Activated CD8-positive, alpha-beta memory T cell treated with anti-CD3 and anti-CD28 coated beads for 1 hour (primary cell): ENCODE measurements at places on chromosomes 2 and 18.

DNA sequence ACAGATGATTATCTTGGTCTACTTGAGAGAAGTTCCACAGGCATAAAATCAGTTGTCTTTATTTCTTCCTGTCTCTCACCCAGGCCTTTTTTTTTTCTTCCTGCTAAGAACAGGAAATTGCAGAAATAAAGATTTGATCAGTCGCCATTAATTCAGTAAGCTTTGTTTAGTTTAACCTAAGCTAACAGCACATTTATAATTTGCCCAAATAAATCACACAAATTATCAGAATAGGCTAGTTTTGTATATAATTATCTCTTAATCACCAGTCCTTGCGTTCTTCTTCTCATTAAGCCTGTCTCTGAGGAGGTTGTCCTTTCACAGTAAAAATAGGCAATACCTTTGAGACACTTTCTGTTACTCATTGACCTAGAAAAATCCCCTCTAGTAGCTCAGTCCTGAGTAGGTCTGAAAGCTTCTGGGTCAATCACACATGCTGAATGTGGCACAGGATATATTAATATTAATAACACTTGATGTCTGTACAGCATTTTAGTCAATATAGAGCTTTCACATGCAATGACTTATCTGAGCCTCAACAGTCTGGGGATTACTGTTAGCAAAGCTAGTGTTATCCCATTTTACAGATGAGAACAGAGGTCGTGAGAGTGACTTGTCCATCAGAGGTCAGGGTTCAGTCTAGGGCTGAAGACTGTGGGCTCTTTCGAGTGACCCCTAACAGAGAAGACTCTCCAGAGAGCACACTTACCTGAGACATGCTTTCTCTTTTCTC is 11.2 kb upstream of the STK17B start:
- DNase-seq: no peak

GRCh38 chr2:38863061-38863695 is 12.6 kb downstream of the DHX57 start:
- no peak for DNase-seq

DNA sequence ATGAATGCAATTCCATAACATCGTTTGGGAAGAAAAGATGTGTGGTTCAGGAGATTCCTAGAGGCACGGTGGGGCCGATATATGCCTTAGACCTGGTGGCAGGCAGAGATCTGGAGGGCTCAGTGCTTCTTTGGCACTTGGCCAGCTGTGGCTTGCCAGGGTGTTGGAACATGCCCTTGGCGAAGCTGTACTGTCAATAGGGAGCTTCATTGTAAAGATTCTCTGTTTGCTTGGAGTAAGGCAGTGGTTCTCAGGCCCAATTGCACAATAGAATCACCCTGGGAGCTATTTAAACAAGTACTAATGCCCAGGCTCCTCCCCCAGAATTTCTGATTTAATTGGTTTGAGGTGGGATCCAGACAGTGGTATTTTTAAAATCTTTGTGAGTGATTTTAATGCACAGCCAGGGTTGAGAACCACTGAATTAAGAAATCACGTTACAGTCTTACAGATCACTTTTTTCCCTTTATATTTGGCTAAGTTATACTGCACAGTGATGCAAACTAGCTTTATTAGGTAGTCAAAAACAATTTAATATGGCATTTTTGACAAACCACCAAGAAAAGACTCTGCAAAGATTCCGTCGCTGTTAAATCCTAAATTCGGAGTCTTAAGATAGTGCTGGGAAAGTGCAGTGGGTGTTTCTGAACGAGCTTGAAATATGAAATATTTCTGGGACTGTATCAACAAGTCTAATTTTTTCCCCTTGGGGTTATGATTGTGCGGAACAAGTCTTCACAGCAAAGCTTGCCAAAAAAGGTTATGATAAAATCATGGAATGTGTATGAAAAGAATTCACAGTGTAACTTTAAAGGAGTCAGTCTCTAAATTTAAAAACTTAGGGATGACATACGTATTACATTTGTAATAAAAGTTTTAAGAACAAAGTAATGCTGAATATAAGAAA is 78.0 kb downstream of the CRIM1 start:
- DNase-seq: no peak

DNA sequence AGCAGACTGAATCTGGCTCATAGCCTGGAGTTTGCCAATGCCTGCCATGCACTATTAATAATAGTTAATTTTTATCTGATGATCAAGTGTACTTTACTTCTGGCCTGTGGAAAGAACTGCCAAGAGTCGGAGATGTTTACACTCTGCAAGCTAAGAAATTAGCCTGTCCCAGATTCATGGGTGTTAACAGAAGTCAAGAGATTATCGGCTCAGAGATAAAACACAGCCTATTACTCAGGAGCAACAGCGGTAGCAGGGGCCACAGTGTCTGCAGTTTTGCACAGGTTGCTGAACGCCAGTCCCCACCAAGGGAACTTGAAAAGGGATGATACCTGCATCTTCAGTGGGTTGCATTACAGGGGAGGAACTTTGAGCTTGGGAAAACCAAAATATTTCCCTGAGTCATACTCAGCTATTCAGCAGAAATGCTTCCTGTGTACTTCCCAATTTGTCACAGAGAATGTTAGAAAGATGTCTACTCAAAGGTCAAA is 4.3 kb upstream of the ADI1 start:
- no peak for DNase-seq

DNA sequence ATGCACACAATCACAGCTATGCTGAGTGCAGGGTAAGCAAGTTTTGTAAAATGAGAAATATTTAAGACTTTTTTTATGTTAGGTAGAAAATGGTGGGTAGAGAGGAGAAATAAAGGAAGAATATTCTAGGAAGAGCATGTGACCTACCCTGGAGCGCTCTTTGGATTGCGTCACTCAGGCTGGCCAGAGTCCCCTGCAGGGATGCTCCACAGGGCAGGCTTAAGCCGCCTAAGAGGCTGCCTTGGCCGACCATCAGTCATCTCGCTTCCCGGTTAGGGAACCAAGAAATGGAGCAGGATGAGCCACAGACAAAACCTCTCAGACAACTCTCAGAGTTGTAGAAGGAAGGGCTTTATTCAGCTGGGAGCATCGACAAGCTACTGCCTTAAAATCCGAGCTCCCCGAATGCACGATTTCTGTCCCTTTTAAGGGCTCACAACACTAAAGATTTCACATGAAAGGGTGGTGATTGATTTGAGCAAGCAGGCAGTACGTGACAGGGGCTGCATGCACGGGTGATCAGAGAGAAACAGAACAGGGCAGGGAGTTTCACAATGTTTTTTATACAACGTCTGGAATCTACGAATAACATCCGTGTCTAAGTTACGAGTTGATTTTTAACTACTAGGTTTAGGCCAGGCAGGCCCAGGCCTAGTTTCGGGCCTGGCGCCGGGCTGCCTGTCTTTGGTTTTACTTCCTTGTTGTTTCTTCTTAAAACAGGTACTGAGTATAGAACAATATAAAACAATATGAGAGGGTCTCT is 1072.0 kb downstream of the CBLN2 start:
- DNase-seq: no peak

DNA sequence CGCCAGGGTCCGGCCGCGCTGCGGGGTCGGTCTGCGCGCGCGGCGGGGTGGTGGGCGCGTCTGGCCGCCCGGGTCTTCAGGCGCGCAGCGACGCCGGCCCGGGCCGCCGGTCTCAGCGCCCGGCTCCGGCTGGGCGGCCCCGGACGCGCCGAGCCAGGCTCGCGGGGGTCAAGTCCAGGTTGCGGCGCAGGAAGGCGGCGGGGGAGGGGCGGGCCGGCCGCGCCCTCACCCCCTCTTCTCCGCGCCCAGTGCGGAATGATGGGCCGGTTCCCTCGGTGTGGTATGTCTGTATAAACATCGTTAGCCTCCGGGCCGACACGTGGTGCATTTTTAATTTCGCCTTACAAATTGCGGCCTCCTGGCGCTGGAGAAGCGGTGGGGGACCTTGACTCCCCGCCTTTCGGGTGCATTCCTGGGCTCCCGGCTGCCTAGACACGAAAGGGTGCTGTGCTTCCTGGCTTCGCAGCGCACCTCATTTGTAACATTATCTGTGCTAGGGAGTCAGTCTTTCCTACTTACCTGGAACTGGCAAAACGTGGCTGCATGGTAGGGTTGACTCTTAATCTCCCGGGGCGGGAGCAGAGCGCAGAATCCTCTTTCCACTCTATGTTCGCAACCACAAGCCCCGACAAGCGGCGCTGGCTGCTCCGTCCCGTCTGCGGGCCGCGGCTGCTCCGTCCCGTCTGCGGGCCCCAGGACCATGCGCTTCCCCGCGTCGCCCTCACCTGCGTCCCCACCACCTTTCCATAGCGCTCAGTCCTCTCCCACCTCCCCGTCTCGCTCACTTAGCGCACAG is 69.0 kb downstream of the CTAGE1 start:
- no peak for DNase-seq

DNA sequence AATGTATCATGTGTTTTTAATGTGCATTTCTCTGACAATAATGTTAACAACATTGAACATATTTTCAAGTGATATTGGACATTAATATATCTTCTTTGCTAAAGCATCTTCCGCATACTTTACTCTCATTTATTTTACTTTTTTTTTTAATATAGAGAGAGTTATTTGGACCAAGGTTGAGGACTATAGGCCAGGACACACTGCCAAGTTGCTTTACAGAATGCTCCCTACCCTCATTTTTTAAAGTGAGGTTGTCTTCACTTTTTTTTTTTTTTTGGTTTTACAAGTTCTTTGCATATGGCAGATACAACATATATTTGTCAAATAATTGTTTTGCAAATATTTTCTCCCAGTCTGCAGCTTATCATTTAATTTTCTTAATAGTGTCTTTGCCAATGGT is 201.8 kb downstream of the OSR1 start:
- DNase-seq: no peak

- no peak for DNase-seq
Observed at GRCh38 chr2:111035830-111036441, 84.8 kb upstream of the BCL2L11 start.

DNA sequence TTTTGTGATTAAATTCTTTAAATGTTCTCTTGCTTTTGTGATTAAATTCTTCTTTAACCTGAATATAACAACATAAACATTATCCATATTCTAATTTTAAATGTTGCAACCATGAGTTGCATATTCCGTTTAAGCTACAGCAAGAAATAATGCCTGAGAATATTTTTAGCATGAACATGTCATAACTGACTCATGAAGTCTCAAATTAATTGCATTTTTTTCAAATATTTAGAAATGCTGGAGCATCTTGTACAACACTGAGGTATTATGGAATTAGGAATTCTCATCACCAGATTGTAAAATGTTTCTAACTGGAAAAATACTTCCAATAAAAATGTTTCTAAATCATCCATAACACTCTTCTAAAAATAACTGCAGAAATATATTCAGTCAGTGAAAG is 14.7 kb downstream of the ROCK2 start:
- no peak for DNase-seq

- no peak for DNase-seq
Observed at GRCh38 chr2:228630786-228631185, 449.3 kb upstream of the SPHKAP start.

DNA sequence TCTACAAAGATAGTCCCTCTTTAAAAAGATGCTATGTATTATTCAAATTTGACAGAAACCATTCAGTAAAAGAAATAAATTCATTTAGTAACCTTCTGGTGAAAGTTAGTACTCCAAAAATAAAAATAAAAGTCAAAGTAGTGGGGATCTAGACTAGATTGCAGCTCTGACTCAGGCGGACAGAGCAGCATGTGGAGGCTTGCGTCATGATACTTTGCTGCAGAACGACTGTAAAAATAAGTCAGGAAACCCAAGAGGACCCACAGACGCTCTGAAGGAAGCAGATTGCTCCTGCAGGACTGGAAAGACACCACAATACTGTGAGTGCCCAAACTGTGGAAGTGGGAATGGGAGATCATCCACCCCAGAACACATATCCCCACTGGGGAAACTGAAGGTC is 301.9 kb downstream of the RIT2 start:
- no peak for DNase-seq

DNA sequence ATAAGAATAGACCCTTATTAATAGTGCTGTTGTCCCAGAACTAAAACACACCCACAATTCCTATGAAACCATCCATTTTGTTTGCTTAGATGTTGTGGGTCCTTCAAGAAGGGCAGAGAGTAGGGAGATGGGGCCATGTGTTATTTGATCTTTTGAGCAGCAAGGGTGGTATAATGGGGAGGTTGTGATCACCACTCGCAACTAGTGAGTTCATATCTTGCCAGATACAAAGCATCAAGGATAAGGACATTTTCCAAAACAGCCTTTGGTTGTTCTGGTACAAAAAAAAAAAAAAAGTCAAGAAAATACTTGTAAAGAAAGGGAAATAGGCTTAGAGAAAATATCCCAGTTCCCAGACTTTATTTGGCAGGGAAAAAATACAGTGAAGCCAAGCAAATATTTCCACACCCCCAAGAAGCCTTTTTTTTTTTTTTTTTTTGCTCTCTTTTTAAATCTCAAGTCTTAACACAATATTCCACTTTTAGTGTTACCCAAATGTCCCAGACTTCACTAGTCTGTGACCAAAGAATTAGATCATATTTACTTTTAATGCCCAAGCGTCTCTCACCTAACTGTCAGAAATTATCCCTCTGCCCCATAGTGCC is 54.1 kb downstream of the ANTXR1 start:
- no peak for DNase-seq
